Activated T-helper 9 cell treated with anti-CD3 and anti-CD28 coated beads, Interleukin-2, amount 50 U/mL, for 16 hours (primary cell): ENCODE measurements at places on chromosomes 16 and 17.

GRCh38 chr17:63516910-63517824 is 6.0 kb upstream of the KCNH6 start:
- no peak for DNase-seq

DNA sequence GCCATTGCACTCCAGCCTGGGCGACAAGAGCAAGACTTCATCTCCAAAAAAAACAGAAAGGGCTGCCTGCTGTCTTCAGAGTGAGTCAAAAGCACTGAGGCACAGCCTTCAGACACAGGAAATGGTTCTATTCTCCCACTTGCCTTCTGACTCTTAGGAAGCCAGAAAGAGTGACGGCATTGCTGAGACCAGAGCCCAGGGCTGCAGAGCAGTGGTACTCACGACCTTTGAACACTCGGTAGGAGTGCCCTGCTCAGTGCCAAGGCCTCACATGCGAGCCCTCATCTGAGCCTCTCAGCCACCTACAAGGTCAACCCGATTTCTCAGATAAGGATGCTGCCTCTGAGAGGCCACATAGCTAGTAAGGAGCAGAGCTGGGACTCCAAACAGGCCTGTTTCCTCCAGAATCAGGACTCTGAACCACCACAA is 3.5 kb upstream of the ITGAE start:
- DNase-seq: no peak

DNA sequence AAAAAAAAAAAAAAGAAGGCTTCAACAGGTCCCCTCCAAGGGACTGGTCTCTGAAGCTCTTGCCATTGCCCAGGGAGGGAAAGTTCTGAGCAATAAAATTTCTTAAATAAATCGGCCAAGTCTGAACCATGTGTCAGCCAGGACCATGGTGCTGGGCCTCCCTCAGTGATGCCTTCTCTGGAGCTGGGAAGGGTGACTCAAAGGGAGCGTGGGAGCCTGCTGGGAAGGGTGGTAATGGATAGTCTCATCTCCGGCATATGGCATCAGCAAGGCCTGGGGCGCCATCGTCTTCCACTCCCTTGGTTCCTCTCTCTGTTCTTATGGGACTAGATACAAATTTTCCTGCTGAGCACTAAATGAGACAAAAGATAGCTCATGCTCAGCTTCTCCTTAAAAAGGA is 2.3 kb downstream of the VKORC1 start:
- no peak for DNase-seq

GRCh38 chr17:57911834-57912673 is 43.2 kb downstream of the CUEDC1 start:
- no peak for DNase-seq

DNA sequence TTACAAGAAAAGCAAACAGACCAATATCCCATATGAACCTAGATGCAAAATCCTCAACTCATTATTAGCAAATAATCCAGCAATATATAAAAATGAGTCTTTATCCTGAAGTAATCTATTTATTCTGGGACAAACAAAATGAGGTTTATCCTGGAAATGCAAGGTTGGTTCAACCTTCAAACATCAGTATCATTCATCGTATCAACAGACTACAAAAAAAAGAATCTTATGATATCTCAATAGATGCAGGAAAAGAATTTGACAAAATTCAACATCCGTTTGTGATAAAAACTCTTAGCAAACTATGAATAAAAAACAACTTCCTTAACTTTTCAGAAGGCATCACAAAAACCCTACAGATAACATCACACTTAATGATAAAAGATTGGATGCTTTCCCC is 18.4 kb upstream of the BAIAP2 start:
- DNase-seq: no peak

DNA sequence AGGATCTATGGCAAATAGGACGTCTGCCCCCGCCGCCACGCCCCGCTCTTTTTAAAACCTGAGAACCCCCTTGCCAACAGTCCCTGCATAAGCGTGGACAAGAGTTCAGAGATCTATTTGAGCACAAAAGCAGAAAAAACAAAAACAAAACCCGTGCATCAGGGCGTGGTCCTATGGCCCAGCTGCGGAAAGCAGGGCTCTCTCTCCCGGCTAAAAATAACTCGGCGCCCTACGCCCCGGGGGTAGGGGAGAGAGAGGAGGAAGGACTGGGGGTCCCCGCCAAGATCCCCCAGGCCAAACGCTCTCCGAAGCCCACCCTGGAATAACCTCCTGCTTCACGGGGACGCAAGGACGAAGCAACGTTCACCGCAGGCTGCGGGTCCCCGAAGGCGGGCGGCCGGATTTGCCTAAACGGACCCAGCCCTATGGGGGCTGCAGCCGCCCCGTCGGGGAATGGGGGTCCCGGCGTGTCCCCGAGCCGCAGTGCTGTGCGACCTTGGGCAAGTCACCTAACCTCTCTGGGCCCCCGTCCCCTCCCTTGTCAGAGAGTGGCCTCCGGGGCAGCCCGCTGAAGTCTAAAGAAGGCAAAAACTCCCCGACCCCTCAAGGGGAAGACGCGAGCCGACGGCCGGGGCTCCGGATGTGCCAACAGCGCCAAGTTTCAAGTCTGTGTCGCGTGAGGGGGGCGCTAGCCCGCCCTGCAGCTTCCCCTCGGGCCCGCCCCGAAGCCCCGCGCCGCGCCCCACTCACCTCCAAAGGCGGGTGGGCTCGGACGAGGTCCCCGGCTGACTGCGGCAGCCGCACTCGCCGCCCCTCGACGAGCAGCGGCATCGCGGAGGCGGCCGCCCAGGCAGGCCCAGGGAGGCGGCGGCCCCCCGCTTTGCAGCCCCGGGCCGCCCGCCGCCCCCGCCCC is 477 bp downstream of the NTAN1 start:
- DNase-seq: no peak

DNA sequence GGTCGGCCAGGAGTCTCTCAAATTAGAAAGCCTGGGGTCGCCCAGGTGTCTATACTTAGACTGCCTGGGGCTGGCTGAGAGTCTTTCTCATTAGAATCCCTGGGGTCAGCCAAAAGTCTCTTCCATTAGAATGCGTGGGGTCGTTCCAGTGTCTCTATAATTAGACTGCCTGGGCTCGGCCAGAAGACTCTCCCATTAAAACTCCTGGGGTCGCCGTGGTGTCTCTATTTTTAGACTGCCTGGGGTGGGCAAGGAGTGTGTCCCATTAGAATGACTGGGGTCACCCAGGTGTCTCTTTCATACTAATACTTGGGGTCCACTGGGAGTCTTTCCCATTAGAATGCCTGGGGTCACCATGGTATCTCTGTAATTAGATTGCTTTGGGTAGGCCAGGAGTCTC is 2227.7 kb downstream of the TP53TG3F start:
- no peak for DNase-seq
